Midbrain (tissue), 1 donor: ENCODE measurements at places on chromosomes 7 and 10.
A peak's percentile ranks its signal among the peaks of the same experiment; 100 is the strongest.

DNA sequence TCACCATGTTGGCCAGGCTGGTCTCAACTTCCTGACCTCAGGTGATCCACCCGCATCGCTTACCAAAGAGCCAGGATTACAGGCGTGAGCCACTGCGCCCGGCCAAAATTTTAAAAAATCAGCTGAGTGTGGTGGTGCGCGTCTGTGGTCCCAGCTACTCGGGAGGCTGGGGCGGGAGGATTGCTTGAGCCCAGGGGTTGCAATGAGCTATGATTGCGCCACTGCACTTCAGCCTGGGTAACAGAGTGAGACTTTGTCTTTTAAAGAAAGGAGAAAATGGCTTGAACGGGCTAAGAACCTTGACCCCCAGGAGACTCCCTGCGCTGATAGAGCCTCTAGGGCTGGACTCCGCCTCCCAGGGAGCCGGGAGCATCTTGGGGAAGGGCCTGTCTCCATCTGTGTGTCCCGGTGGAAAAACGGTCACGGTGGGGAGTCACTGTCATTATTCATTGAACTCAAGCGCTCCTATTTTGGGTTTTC is 760 bp upstream of the KCTD7 start:
- no peak for DNase-seq

DNA sequence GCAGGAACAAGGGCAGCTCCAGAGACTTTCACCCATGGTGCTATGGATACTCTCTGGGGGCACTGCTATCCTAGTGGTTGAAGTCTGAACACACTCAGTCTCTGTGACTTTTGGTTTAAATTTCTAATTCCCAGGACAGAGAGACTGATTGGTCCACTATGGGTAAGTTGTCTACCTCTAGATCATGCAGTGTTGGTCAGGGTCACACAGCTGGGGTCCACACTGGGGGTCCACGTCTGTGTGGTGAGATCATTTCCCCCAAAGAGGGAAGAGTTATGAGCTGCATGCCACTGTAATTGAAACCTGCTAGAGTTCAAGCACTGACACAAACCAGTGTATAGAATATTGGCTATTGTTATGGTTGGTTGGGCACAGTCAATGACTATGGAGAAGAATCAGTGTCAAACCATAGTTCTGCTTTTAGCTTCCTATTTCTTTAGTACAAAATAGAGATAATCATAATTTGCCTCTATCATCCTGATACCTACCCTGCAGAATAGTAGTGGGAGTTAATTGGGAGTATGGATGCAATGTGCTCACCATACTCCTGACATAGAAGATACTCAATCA is 101.6 kb downstream of the PRTFDC1 start:
- no peak for DNase-seq

GRCh38 chr7:44380831-44381493 is 55.6 kb upstream of the CAMK2B start:
- no peak for DNase-seq

GRCh38 chr10:15244635-15245197 is 76.2 kb upstream of the NMT2 start:
- DNase-seq, result no peak

- DNase-seq, result no peak
Measured at GRCh38 chr7:2644562-2645273, 12.9 kb downstream of the TTYH3 start.

DNA sequence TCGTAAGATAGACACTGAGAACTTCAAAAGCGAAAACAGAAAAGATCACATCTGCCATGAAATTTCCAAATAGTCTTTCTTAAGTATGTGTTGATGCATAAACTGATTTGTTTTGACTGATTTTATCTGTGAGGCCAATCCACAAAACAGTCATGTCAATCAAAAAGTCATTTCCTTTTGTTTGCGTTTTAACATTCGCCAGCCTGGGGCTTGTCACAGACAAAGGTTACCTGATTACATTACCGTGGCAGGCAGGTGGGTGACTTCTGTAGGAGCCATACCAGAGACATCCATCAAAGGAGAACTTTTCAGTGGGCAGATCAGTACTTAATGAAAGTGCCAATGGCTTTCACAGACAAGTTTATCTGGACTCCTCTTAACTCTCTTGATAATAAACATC is 45.5 kb upstream of the BET1 start:
- no peak for DNase-seq

DNA sequence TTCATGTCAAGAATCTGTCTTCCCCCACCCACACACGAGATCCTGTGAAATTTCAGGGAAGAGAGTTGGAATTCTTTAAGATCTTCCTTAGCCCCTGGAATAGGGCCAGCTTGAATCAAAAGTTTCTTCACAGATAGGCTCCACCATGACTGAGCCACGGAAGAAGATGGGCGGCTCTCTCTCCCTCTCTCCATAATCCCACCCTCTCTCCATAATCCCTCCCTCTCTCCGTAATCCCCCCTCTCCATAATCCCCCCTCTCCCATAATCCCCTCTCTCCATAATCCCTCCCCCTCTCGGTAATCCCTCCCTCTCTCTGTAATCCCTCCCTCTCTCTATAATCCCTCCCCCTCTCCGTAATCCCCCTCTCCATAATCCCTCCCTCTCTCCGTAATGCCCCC is 20.4 kb downstream of the SHH start:
- DNase-seq, result no peak

DNA sequence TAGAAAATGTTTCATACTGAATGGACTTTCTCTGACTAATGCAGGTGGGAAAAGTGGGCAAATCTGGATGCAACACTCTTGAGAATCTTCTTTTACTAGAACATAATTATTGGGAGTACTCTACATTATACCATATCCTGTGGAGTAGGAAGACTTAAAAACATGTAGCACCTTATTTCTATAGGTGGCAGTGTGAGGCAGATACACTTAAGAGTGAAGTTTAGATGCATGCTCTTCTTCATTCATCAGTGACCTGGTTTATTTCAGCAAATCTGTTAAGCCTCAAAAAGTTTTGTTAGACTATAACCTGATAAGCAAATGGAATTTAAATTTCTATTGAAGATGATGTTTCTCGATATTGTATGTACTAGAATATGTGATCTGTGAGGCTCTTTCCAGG is 1087.1 kb upstream of the LRRN3 start:
- DNase-seq, result no peak

DNA sequence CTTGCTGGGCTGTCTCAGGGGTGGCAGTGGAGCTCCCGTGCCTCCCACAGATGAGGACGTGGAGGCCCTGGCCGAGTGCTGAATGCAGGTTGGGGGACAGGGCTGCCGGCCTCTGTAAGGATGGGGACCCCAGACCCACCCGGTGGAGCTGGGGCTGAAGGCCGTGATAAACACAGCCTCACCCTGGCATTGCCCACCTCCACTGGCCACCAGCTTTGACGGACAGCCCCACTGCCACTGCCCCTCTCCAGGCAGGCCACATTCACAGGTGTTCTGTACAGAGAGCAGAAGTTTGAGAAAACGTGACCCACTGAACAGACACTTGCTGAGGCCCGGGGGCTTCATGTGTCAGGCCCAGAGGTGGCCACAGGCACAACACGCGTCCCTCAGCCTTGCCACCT is 126.2 kb downstream of the LHPP start:
- DNase-seq, result no peak

GRCh38 chr7:98869597-98870120 is at the start of gene TMEM130:
Gene TMEM130, minus strand, starts transcription at chr7:98870014. Its CDS starts 153 bp downstream, at chr7:98869861.
- DNase-seq, result no peak

DNA sequence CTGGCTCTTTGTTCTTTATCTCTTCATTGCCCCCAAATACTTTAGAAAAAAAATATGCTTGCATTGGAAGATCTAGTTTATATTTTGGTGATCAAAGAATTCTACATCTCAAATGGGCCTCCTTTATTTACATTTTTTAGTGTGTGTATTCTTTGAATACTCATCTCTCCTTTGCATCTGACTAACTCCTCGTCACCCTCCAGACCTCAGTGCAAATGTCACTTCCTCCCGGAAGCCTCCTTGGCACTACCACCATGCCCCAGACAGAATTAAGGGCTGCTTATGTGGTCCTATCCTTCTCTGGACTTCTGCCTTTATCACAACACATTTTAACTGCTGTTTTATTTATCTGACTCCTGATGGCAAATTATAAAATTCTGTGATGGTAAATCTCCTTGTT is 52.0 kb upstream of the PPP1R3C start:
- DNase-seq, result no peak

DNA sequence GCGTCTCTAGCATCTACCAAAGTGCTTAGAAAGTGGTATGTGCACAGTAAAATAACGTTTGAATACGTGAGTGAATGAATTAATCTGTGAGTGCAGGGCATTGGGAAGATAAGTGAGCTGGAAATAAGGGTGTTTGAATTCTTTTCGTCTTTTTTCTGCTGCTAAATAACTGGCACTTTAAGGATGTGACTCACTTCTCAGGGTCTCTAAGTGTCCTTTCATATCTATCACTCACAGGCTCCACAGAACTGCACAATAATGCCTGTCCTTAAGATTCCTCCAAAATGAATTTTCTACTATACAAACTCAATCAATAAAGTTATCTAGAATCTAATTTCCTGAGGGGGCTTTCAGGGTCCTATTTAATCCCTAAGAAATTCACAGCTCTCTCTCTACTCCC is 3.2 kb upstream of the DGKB start:
- DNase-seq, result no peak

- no peak for DNase-seq
Measured at GRCh38 chr10:76874176-76874575, 763.4 kb downstream of the KCNMA1 start.

DNA sequence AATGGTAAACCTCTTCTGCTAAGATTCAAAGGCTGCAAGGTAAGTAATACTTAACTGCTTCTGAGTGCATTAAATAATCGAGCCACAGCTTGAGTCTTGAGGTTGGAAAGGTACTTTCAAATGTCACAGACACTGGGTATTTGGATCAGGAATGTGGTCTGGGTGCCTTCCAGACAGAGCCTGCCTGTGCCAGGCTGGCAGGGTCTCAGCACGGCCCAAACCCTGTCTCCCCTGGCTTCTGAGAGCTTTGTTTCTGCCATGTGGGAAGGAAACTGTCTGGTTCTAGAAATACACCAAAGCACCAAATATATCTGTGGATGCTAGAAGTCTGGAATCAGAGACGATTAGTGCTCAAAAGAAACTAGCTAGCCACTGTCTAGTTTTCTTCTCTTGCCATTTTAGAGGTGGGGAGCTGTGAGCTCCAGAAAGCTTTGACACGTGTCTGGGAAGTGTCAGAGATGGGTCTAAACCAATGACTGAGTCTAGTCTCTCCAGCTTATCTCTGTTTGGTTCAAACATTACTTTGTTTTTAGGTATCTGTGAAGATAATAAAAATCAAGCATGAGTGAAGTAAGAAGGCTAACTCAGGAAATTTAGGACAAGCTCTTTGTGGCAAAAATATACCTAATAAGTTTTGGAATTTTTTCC is 162.8 kb downstream of the CYP26A1 start:
- DNase-seq, result no peak

DNA sequence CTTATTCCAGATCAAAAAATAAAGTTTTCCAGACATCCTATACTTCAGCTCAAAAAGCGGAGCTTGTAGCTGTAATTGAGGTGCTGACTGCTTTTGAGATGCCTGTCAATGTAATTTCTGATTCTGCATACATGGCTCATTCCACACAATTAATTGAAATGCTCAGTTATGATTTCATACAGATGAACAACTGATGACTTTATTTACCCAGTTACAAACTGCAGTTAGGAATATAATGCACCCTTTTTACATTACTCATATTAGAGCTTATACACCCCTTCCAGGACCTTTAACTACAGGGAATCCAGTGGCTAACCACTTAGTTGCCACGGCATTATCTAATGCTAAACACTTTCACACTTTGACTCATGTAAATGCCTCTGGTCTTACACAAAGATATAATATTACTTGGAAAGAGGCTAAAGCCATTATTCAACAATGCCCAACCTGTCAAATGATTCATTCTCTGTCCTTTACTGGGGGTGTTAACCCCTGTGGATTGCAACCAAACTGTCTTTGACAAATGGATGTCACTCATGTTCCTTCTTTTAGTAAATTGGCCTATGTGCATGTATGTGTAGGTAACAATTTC is 147.3 kb downstream of the ZNF33B start:
- DNase-seq, result no peak

GRCh38 chr7:152624228-152624627 is 51.7 kb downstream of the XRCC2 start:
- DNase-seq, result no peak

DNA sequence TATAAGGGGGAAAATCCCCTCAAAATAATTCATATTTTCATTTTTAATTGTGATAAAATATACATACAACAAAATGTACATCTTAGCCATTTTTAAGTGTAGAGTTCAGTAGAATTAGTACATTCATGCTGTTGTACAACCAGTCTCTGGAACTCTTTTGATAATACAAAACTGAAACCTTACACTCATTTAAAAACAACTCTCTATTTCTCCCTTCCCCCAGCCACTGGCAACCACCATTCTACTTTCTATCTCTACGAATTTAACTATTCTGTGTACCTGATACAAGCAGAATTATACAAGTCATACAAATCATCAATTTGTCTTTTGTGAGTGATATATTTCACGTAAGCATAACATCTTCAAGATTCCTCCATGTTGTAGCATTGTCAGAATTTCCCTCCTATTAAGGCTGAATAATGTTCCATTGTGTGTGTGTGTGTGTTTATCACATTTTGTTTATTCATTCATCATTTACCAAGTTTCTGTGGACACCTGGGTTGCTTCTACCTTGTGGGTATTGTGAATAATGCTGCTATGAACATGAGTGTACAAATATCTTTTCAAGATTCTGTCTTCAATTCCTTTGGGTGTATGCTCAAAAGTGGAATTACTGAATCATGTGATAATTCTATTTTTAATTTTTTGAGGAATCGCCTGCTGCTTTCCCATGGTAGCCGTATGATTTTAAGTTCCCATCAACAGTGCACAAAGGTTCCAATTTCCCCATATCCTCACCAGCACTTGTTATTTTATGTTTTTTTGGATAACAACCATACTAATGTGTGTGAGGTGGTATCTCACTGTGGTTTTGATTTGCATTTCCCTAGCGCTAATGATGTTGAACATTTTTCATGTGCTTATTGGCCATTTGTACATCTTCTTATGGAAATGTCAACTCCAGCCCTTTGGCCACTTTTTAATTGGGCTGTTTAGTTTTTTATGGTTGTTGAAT is 4.7 kb upstream of the EBLN1 start:
- no peak for DNase-seq

- peak; percentile 11 for DNase-seq
Measured at GRCh38 chr7:73909051-73909941, 48.3 kb downstream of the TMEM270 start.

GRCh38 chr7:78017591-78018100 is 219.1 kb downstream of the PHTF2 start:
- no peak for DNase-seq

GRCh38 chr7:68800316-68800715 is 798.0 kb upstream of the AUTS2 start:
- DNase-seq, result no peak
